Activated CD4-positive, alpha-beta memory T cell treated with anti-CD3 and anti-CD28 coated beads, Interleukin-2, amount 10 ng/mL, durations not matched to agents 7 days and 5 days (primary cell): ENCODE measurements at places on chromosomes 5 and 9.

DNA sequence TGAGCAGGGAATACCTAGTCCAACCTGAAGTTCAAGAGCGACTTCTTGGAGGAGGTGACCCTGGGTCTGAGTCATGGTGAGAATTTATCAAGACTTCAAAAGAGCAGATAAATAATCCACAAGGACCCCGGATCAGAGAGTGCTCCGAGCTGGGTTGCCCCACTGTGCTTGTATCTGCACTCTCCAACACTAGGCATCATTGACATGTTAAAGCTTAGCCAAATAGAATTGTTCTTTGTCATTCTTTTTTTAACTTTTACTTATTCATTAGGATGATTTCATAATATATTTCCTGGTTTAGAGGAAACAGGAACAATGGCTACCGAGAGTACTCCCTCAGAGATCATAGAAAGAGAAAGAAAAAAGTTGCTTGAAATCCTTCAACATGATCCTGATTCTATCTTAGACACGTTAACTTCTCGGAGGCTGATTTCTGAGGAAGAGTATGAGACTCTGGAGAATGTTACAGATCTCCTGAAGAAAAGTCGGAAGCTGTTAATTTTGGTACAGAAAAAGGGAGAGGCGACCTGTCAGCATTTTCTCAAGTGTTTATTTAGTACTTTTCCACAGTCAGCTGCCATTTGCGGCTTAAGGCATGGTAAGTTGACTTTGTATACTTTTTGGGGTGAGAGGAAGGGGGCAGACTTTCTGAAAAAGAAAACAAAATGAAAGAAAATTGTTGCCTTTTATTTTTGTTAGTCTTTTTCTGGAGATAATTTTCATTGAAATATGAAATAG, at the start of gene CARD6:
CARD6 (plus strand) TSS at position 300 of the 738 bp plus-strand sequence; CDS start at position 316, 16 bp downstream.
- H3K4me3 ChIP-seq = peak within 1 kb of the TSS; percentile 74
- H3K36me3 ChIP-seq = peaks cover 9% of the 10 kb centered on the region
- H3K4me1 ChIP-seq = peaks cover 34% of the 10 kb centered on the region
- H3K27me3 ChIP-seq = peaks cover 14% of the 10 kb centered on the region

DNA sequence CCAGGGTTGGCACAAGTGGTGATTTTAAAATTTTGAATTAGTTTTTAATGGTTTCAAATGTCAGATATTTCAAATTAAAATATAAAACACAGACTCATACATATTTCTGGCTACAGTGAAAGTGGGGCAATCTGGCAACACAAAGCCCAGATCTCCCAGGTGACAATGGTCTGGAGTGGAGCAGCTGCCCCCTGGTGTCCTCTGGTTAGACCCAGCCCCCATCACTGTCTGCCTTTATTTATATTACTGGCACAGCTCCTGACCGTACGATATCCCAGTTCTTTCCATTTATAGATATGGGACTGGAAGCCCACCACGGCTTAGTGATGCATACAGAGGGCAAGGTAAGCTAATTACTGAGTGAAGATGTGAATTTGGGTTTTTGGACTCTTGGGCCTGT, 37.3 kb downstream of the MACIR start:
- H3K36me3 ChIP-seq = no peaks in the 10 kb centered on the region
- DNase-seq = no peak
- H3K27me3 ChIP-seq = peaks cover 3% of the 10 kb centered on the region

GRCh38 chr9:109311286-109311685, 9.6 kb downstream of the EPB41L4B start:
- no peak for DNase-seq
- H3K4me3 ChIP-seq = no peak overlapping the region
- peaks cover 45% of the 10 kb centered on the region for H3K27me3 ChIP-seq
- no peak overlapping the region for H3K27ac ChIP-seq

- H3K36me3 ChIP-seq = no peaks in the 10 kb centered on the region
- H3K4me1 ChIP-seq = peaks cover 5% of the 10 kb centered on the region
- H3K4me3 ChIP-seq = no peak overlapping the region
- no peak overlapping the region for H3K27ac ChIP-seq
- no peak for DNase-seq
- no peaks in the 10 kb centered on the region for H3K27me3 ChIP-seq
Measured at GRCh38 chr9:115104908-115105307, 13.0 kb downstream of the TNC start.

GRCh38 chr5:138096363-138096762, 12.5 kb downstream of the WNT8A start:
- H3K27me3 ChIP-seq = peaks cover 29% of the 10 kb centered on the region
- no peak for DNase-seq
- H3K4me1 ChIP-seq = peaks cover 30% of the 10 kb centered on the region
- no peak overlapping the region for H3K4me3 ChIP-seq
- H3K36me3 ChIP-seq = no peaks in the 10 kb centered on the region
